Tracheal epithelial cell (primary cell): ENCODE measurements at places on chromosomes 2 and 18. TPM values are rescaled to one million over a fixed set of nuclear protein-coding genes. Genes with fewer than 3 reads are reported as not detected.

Gene C2orf78
- not detected in 2 replicates for total RNA-seq

Gene FLACC1
- not detected in 2 replicates for total RNA-seq

Gene ZCCHC2
- 10.6 and 13.4 TPM in 2 replicates for total RNA-seq

Gene FAM237A
- total RNA-seq = not detected in 2 replicates

Gene ITPRIPL1
- 1.9 and 3.6 TPM in 2 replicates for total RNA-seq

Gene DNER
- total RNA-seq = 1.2 and 2.6 TPM in 2 replicates

Gene RUFY4
- under 0.01 TPM in 1 of 2 replicates, not detected in the other for total RNA-seq

Gene CCDC121
- 0.85 and 1.9 TPM in 2 replicates for total RNA-seq

Gene SERPINB3
- total RNA-seq = 33.7 and 83.3 TPM in 2 replicates

Gene NPHP1
- 1.2 and 3.4 TPM in 2 replicates for total RNA-seq

Gene SCN7A
- under 0.01 TPM in 1 of 2 replicates, not detected in the other for total RNA-seq

Gene COBLL1
- 6.7 and 10.4 TPM in 2 replicates for total RNA-seq

Gene CCDC178
- total RNA-seq = 1.1 TPM in 1 of 2 replicates, not detected in the other

Gene DRC1
- 0.21 and 0.24 TPM in 2 replicates for total RNA-seq

Gene MGAT4A
- 2.4 and 4.3 TPM in 2 replicates for total RNA-seq

Gene HMSD
- under 0.01 TPM in 1 of 2 replicates, not detected in the other for total RNA-seq

Gene ATP6V1B1
- not detected in 2 replicates for total RNA-seq

Gene ICOS
- total RNA-seq = not detected in 2 replicates

Gene DPP10
- not detected in 2 replicates for total RNA-seq

Gene PUS10
- total RNA-seq = 2.2 and 7.5 TPM in 2 replicates
